ENCODE measurements at places on chromosomes 6 and 20.
A peak's percentile ranks its signal among the peaks of the same experiment; 100 is the strongest.

DNA sequence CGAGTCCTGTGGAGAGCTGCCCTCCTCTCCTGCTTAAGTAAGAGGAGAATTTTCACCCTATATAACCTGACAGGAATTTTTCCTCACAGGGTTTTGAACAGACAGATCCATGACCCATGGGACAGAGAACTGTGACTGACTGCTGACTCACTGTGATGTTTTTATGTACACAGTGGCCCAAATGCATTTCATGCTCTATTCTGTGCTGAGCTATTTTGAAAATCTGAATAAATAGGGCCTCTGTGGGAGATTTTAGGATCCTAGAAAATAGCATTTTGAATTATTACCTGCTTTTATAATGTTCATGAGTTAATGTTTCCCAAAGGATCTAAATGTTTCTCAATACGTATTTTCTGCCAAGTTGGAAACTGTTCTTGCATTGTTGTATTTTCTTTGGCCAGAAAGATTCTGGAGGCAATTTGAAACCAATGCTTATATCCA, 577.4 kb downstream of the HTR1B start:
- no peak for DNase-seq

DNA sequence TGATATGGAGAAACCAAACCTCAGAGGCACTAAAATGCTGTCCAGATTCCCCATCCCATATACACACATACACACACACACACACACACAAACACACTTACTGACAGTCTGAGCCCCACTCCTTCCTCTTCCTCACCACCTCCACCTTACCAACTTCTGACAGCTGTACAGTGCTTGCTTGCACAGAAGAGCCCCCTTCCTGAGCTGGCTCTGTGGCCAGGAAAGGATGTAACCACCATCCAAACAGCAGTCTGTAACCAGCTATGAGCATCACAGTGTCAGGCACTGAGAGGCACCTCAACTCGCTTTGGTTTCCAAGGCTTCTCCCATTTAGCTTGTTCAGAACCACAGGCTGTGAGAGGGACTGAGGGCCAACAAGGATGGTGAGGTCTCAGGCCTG, 5.9 kb upstream of the C6orf136 start:
- DNase-seq = no peak

DNA sequence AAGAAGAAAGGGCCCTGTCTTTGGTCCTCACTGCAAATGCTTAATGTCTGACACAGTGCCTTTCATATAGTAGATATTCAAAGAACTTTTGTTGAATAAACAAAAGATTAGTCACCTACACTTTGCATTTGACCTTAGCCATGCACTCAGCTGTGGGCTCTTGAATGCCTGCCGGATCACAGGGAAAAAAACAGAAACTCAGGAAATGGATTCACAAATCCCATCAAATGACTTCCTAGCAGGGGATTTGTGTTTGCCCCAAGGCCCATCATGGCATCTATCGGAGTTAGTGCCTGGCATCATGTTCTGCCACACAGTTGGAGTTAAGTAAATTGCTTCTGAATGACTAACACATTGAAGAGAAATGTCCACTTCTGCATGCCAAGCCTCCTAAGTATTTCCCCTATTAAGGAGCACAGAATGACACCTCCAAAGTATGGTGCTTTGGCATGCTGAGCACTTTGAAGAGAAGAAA, 72.3 kb upstream of the DST start:
- peak; percentile 76 for DNase-seq

DNA sequence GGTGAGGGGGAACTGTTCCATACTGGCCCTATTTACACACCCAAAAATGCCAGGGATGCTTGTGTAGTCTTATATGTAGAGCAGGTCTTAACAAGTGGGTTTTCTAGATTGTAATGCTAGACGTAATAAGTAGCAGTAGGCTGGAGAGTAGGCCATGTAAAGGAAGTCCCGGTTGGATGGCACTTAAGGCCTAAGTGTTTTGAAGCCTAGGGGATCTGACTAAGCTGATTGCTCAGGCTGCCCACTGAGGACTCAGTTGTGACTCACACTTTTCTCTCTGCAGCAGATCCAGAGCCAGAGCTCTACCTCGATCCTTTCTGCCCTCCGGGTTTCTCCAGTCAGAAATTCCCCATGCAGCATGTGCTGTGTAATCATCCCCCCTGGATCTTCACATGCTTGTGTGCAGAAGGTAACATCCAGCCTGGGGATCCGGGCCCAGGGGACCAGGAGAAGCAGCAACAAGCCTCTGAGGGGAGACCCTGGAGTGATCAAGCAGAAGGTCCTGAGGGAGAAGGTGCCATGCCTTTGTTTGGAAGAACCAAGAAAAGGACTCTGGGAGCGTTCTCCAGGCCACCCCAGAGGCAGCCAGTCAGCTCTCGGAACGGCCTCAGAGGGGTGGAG, 26.6 kb downstream of the ZNF133 start:
- peak; percentile 52 for DNase-seq

DNA sequence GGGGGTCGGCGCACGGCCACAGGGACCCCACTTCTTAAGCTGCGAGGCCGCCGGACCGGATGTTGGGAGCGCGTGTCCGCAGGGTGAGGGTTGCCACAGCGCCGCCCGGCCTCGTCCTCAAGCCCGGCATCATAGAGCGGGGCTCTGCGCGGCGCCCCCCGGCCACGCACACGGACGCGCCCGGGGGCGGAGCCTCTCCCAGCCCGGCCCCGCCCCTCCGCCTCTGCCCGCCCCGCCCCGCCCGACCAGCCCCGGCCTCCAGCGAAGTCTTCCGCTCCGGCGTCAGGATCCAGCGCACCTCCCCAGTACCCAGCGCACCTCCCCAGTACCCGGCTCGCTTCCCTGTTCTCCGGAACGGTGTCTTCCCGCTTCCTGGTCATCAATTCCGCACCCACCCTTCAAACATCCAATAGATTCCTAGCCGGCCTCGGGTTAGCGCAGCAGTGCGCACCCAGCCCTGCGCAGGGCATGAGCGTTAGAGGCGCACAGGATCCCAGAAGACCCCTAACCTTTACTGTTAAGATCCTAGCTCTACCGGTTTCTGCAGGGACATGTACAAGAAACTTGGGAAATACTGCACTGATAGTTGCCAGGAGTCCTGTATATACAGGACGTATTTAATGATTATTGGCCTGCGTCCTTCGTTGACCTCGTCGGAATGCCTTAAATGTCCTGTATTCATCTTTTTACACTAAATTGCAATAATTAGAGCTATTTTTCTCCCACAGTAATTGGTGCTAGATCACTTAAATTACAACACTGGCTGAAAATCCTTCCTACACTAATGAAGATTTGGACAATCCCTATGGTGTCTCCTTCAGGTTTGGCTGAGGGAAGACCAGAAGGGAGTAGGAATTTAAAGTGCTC, 535 bp upstream of the DNAAF9 start:
- DNase-seq = peak; percentile 89

GRCh38 chr6:44116641-44117382, 10.4 kb downstream of the MRPL14 start:
- no peak for DNase-seq

DNA sequence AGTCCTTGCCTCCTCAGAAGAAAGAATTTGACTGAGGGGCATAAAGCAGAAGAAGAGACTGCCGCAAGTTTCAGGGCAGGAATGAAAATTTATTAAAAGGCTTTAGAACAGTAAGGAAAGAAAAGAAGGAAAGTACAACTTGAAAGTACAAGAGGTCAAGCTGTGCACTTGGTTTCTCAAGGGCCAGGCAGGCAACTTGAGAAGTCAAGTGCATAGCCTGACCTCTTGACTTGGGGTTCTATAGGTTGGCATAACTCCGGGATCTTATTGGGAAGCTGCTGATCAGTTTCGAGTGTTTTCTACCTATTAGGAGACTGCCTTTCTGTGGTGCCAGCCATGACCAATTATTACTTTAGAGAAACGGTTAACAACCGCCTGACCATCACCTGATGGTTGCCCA, 237.0 kb upstream of the RGS17 start:
- no peak for DNase-seq

- DNase-seq = no peak
These were observed 1.1 kb upstream of the PHF10 start for GRCh38 chr6:169725125-169726048.

DNA sequence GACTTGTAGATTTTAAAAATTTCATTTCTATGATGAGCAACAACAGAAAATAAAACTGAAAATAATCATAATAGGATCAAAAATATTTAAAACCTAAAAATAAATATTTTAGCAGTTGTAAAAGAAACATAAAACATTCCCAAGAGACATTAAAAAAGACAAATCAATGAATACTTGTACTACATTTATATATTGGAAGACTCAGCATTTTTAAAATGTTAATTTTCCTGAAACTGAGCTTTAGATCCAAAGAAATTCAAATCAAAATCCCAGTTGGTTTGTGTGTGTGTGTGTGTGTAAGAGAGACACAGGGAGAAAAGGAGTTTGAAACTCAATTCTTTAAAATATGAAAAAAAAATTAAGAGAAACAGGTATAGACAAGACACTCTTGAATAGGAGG, 38.7 kb upstream of the DSE start:
- DNase-seq = no peak

DNA sequence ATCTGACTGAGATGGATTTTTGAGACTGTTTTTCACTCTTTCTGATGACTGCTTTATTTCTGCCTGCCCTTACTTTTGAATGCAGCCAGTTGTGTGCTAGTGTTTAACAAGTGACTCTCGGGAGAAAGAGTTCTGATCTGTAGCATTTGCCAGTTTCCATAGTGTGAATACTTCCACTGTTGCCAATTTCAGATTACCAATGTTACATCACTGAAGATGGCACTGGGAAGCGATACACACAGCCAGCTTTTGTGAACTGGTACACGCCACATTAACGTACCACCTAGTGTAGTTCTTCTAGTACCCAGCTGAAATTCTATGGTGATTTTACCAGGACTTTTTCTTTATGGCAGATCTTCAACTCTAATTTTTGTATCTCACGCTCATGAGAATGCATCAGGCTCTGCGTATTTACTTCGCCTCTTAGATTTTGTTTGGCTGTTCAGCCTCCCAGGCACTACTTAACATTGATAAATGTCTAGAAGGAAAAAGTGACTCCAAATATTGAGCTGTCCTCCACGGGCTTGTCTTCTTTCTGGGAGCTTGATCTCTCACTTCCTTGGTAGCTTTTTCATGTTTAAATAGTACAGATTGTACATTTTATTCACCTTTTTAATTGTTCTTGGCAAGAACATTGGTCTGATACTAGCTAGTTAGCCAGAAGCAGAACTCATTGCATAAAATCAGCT, 521.6 kb upstream of the SOX4 start:
- DNase-seq = no peak

GRCh38 chr6:32973144-32974015, 5.0 kb downstream of the BRD2 start:
- peak; percentile 57 for DNase-seq

DNA sequence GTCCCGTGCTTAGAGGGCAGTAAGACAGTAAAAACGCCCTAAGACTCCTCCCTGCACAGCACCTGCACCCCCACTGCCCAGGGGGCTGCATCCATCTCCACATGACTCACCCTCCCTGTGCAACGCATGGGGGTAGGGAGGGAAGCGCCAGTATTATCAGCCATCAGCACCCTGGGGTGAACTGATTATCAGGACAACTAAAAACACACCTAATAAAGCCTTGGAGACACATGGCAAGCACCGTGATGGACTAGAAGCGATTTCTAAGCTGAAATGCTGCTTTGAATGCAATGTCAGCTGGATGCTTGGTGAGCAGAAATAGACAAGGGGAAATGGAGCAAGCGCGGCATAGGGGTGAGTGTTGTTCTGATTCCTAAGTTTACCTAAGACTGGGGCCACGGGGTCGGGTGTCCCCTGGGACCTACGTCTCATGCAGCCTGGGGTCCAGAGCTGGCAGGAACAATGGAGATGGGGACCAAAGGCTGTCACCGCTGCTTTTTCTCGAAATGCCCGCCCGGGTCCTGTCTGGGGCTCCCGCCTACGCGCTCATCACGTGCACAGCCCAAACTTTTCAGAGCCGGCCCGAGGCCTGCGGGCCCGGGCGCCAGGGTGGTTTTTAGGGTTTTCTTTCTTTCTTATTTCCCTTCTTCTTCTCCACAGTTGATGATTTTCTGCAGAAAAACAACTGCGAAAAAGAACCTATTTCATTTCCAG, 702 bp upstream of the TNFAIP3 start:
- DNase-seq = peak; percentile 81

DNA sequence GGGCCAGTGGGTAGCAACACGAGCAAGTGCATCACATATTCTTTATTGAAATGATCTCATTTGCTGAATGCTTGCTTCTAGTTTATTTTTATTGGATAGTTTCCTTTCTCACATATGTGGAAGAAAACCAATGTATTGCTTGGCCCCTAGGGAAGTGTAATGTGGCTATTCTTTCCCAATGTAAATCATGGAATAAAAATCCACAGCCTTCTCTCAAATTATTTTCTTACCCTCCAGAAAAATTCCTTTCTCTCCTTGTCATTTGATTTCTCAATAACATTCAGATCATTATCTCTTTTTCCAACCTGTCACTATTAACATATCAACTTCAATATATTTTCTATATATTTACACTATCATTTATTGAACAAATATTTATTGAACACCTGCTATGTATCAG, 51.9 kb upstream of the PTPRK start:
- no peak for DNase-seq

DNA sequence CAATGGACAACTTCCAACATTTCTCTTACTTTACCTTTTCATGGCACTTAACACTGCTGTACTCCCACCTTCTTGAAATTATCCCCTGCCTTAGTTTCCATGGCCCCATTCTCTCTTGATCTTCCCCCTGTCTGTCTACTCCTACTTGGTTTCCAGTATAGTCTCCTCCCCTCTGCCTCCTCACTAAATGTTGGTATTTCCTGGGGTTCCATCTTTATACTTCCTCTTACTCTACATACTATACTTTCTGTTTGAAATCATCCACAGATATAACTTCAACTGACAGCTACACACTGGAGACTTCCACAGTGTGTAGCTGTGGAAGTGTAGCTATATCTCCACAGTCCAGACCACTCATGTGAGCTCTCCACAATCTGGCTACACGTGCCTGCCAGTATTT, 13.5 kb downstream of the ZHX3 start:
- DNase-seq = no peak

DNA sequence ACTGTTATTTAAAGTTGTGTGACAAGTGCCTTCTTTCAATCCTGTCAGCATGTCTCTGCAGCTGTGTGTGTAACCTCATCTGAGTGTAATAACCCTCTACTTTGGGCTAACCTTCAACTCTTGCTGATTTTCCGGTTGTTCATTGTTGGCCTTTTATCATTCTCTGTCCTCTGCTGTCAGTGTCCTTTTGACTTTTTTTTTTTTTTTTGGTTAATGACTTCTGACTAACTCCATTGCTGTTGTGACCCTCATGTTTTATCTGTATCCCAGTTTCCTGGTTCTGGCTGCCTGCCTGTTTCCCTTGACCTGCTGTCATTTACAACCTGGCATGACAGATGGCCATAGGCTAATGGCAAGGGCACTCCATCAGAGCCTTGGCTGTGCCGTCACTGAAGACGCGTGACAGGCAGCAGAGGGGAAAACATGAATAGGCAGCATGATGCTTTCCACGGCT, 145.7 kb upstream of the MAN1A1 start:
- no peak for DNase-seq

GRCh38 chr6:52526634-52527033, 50.2 kb downstream of the TRAM2 start:
- DNase-seq = no peak

- no peak for DNase-seq
These were observed 24.4 kb downstream of the TREML4 start for GRCh38 chr6:41252401-41253169.
